Activated CD4-positive, alpha-beta T cell treated with anti-CD3 and anti-CD28 coated beads, Interleukin-2, Interleukin-4, amounts not matched to agents 100 ng/mL and 50 ng/mL, durations not matched to agents 16 hours and 8 hours (primary cell): ENCODE measurements at places on chromosomes 16 and 17.
A peak's percentile ranks its signal among the peaks of the same experiment; 100 is the strongest.

- no peak for DNase-seq
Measured at GRCh38 chr16:35733278-35733965, 2274.0 kb downstream of the TP53TG3F start.

DNA sequence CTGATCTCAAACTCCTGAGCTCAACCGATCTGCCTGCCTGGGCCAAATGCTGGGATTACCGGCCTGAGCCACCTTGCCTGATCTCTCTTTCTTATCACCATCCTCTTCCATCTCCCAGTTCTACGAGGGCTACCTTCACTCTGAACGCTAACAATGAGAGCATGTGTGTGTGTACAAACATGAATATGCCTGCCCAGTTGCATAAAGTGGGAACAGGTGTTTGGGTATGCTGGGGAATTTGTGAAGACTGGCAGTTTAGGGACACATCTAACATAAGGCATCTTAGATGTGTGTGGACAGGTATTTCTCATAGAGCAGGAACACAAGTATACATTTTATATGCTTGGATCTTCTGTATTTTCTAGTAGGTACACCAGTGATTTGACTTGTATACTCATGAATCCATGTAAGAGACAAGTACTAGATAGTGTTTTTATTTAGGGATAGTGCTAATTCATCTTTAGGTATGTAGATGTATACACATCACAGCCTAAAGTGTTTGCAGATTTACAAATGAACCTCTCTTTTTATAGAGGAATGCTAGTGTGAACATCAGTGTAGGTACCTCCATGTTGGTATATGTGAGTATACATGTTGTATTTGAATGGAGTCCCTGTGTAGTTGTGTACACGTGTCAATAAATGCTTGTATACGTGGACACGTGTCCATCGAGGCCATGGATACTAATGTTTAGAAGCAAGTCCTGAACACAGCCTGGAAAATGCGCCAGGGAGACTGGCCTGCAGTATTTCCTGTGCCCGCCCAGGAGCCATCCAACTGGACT is 1.2 kb upstream of the DLX4 start:
- DNase-seq: no peak

- DNase-seq: peak; percentile 31
Measured at GRCh38 chr16:8931859-8932258, 31.8 kb downstream of the USP7 start.

GRCh38 chr17:57557834-57558681 is 187.0 kb downstream of the CCDC182 start:
- DNase-seq: no peak

DNA sequence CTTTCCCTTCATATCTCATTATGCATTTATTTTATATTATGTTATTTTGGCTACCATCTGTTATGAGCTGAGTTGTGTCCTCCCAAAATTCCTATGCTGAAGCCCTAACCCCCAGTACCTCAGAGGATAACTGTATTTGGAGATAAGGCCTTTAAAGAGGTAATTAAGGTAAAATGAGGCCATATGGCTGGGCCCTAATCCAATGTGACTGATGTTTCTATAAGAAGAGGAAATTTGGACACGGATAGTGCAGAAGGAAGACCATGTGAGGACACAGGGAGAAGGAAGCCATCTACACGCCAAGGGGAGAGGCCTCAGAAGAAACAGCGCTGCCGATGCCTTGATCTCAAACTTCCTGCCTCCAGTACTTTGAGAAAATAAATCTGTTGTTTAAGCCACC is 557.7 kb upstream of the CDH5 start:
- DNase-seq: no peak

- no peak for DNase-seq
Measured at GRCh38 chr17:38569701-38570512, 35.8 kb downstream of the SRCIN1 start.

DNA sequence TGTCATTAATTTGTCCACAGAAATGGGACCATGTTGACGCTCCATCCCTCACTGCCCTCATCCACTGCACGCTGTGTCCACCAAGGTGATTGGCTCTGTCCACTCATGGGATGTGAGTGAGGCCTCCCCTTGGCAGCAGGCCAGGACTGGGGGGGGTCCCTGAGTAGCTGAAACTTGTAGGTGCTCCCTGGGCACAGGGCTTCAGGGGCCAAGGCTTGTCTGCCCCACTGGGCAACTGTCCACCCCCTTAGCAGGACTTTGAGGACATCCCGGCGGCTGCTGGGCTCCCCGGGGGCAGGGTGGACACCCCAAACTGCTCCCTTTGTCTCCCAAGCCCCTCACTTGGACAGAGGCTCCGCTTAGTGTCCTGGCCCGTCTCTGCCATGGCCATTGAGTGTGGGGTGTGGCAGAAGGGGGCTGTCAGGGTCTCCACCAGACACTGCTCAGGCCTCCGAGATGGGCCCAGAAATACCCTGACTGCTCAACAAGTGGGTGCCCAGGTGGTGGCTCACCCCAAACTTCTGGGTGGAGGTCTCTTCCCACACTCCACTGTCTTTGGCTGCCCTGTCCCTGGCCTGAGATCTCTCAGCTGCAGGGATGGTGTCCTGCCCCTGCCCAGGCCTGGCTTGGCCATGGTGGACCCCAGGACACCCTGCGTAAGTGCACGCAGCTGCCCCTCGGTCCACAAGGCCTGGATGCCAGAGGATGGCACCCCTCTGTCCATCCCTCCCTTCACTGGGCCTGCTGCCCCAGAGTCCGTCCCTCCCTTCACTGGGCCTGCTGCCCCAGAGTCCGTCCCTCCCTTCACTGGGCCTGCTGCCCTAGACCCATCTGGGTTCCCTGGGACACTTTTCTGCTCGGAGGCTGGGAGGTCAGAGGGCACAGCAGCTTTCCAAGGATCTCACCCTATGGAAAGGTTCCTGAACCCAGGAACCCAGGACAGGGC is 2.9 kb upstream of the RAB40C start:
- no peak for DNase-seq

GRCh38 chr16:86392436-86393152 is 117.7 kb upstream of the FOXF1 start:
- DNase-seq: no peak

DNA sequence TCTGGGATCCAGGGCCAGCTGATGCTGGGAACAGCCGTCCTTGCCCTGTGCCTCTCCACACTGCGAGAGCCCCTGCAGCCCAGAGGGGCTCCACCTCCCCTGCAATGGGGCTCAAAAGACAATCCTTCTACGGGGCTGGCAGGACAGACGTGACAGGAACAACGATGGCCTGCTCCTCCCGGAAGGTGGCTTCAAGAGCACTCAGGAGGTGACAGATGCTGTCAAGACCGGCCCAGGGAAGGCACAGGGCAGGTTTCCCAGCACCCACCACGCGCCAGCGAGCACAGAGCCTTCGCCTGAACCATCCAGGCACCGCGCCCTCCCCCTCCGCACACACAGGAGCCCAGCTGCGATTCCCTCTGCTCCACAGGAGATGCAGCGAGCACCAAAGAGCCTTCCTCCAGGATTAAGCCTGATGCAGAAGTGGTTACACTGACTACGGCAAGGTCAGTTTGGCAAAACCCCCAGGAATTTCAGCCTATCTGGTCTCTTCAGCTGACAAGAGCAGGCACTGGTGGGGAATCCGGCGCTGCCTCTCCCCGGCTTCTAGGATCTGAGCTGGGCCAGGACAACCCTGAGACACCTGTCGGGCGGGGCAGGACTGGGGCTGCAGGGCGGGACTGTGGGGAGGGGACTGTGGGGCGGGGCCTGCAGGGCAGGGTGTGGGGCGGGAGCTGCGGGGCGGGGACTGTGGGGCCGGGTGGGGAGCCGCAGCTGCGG is 103.4 kb downstream of the ZNF778 start:
- DNase-seq: no peak

DNA sequence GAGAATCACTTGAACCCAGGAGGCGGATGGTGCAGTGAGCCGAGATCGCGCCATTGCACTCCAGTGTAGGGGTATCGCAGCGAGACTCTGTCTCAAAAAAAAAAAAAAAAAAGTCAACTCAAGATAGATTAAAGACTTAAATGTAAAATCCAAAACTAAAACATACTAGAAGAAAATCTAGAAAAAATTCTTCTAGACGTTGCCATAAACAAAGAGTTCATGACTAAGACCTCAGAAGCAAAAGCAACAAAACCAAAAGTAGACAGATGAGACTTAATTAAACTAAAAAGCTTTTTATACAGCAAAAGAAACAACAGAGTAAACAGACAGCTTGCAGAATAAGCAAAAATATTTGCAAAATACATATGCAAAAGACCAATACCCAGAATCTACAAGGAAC is 61.2 kb upstream of the ABCC11 start:
- DNase-seq: no peak

GRCh38 chr16:79843631-79844043 is 243.1 kb upstream of the MAF start:
- DNase-seq: peak; percentile 62

DNA sequence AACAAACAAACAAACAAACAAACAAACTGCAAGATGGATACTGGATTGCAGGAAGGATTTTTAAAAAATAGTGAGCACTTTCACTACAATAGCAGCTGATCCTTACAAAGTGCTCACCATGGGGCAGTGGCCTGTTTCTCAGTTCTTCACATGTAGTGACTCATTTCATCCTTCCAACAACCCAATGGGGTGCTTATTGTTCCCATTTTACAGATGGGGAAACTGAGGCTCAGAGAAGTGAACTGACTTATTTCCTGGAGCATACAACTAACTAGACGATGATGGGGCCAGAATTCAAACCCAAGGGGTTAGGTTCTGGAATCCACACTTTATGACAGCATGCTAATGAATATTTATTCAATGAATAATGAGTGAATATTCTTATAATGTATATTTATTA is 61.2 kb downstream of the MYH11 start:
- no peak for DNase-seq

DNA sequence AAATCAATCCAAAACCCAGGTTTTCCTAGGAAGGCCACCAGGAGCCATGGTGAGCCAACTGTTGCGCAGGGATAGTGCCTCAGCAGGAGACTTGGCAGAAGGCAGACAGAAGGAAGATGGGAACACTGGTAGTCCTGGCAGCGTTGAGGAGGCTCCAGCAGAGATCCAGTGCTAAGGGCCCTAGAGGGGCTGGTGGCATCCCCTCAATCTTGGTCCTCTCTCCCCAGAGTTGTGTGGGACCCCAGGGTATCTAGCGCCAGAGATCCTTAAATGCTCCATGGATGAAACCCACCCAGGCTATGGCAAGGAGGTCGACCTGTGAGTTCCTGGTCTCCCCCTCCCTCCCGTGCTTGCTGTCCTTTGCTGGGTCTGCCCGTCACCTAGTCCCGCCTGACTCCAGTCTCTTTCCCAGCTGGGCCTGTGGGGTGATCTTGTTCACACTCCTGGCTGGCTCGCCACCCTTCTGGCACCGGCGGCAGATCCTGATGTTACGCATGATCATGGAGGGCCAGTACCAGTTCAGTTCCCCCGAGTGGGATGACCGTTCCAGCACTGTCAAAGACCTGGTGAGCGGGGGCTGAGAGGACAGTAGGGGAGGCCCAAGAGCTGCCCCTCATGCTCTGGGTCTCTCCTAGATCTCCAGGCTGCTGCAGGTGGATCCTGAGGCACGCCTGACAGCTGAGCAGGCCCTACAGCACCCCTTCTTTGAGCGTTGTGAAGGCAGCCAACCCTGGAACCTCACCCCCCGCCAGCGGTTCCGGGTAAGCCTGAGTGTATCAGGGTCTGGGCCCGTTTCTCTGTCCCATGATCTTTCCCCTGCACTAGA is 5.7 kb downstream of the CFAP119 start:
- no peak for DNase-seq

DNA sequence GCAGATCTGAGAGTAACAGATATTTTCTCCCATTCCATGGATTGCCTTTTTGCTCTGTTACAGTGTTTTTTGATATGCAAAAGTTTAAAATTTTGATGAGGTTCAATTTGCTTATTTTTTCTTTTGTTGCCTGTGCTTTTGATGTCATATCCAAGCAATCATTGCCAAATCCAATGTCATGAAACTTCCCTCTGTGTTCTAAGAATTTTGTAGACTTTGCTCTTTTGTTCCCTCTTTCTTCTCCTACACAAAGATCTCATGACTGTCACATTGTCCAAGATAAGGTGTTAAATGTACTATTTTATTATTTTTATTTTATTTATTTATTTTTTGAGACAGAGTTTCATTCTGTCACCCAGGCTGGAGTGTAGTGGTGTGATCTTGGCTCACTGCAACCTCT is 18.9 kb upstream of the KCNH6 start:
- no peak for DNase-seq

DNA sequence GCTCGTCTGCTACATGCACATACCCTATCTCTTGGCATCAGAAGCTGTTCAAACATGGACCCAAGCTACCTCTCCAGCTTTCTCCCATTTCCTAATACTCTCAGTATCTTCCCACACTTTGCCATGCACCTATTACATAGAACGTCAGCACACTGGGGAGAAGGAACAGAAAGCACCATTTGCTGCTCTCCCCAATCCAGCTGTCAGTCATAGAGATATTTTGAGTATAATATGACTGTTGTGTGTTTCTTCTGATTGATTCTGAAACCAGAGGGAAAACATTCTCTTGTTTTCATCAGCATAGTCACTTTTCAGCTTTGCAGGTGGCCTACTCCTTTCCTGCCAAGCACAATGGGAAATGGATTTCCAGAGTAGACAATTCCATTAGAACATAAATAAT is 107.1 kb downstream of the ADAMTS18 start:
- peak; percentile 61 for DNase-seq

- no peak for DNase-seq
Measured at GRCh38 chr17:67137860-67138259, 93.5 kb downstream of the CACNG1 start.

GRCh38 chr17:77853191-77853977 is 105.1 kb upstream of the TNRC6C start:
- no peak for DNase-seq

- DNase-seq: no peak
Measured at GRCh38 chr16:30493941-30494488, 21.5 kb downstream of the ITGAL start.

GRCh38 chr17:59361916-59362810 is 30.7 kb downstream of the YPEL2 start:
- DNase-seq: peak; percentile 71

DNA sequence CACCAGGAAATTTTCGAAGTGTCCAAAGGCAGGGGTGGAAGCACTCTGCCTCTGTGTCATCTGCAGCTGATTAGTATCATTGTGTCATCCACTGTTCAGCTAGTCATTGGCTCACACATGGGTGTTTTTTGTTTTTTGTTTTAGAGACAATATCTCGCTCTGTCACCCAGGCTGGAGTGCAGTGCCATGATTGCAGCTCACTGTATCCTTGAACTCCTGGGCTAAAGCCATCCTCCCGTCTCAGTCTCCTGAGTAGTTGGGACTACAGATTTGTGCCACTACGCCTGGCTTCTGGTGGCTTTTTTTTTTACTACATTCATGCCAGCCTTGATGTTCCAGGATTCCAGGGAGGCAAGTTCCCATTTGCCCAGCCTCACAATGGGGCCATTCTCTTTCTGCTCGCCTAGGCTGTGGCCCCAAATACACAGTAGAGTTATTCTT is 32.5 kb upstream of the MYO18A start:
- DNase-seq: no peak

GRCh38 chr16:28562199-28562598 is 8.5 kb downstream of the SGF29 start:
- no peak for DNase-seq

DNA sequence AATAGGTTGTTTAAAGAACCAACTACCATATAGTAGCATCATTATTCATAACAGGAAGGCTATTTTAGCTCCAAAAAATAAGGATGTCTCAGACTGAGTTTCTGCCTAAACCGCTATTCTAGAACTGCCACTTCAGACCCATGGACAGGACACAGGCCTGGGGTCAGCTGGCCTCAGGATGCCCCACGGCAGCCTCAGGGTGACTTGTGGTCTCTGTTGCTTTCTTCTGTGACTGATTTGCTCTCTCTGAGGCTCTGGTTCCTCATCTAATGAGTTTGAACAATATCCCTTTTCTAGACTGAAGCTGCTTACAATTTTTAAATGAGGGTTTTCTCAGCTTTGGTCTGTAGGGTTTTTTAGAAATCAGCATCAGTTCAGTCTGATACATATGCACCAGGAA is 31.8 kb upstream of the IRF8 start:
- DNase-seq: no peak
